Effector memory CD8-positive, alpha-beta T cell (primary cell): ENCODE measurements at places on chromosomes 2 and 18.

- DNase-seq, result no peak
Measured at GRCh38 chr18:79214056-79214455, 144.9 kb downstream of the ATP9B start.

- no peak for DNase-seq
Measured at GRCh38 chr2:240420206-240421104, 15.0 kb upstream of the GPC1 start.

DNA sequence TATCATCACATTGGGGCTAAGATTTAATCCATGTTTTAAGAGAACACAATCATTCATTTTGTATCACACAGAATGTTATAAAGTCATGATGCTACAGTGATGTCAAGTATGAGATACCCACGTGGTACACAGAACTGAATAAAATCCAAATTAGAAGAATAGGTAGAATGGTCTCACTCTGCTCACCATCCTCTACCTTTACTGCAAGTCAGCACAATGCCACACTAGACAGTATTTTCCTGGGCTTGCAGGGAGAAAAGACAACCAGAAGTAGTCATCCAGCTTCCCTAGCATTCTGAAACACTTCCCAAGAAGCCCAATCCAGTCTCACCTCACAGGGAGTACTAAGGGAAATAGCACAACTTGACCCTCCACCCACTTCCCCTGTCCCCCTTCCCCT lies 856.2 kb upstream of the NRXN1 start:
- no peak for DNase-seq

- DNase-seq, result no peak
Measured at GRCh38 chr18:34805878-34806351, 95.8 kb downstream of the DTNA start.

DNA sequence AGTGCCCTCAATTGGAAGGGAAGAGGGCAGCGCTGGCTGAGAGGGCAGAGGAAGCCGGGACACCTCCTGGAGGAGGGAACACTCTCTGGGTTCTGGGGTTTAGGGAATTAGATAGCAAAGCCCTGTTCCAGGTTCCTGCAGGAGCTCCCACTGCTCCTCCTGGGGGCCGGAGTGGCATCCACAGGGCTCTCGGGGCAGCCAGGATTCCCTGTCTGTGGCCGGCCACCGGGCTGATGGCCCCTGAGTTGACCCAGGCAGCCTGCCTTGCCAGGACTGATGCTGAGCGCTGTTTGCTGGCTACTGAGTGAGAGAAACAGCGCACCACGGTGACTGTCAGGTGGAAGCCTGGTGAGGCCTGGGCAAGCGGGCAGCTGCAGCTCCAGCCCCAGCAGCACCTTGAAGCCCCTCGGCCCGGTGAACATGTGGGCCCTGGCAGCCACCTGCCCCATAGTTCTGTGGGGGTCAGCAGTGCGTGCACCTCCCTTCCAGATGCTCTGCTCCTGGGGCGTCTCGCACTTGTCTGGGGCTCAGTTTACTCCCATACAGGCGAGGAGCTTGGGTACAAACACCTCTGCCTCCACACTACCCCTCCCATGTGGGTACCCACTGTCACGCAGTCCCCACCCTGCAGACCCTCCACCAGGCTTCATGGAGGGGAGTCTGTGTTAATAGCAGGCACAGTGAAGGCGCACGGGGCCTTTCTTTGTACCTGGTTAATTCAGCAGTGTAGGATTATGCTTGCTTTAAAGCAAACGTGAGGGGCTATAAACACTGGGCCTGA lies 7.7 kb upstream of the ALLC start:
- DNase-seq, result no peak

- no peak for DNase-seq
Measured at GRCh38 chr2:233015019-233015645, 2.1 kb upstream of the NGEF start.

DNA sequence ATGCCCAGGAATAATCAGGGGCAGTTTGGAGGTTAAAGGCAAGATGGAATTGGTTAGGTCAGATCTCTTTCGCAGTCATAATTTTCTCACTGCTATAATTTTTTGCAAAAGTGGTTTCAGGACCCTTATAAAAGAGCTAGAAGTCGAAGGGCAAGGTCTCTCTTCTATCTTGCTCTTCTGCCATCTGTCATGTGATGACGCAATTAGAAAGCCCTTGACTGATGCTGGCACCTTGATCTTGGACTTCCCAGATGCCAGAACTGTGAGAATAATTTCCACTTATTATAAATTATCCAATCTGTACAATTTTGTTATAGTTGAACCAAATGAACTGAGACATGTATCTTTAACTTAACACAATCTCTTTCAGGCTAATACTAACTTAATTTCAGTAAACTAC lies 6.3 kb upstream of the RALBP1 start:
- no peak for DNase-seq

GRCh38 chr2:176283291-176284068 lies 14.2 kb downstream of the MTX2 start:
- no peak for DNase-seq

- no peak for DNase-seq
Measured at GRCh38 chr2:69180227-69180626, 167.2 kb downstream of the ANTXR1 start.

GRCh38 chr2:157866202-157866601 lies 9.9 kb downstream of the ACVR1 start:
- no peak for DNase-seq

GRCh38 chr2:237739101-237739500 lies 59.5 kb upstream of the RBM44 start:
- no peak for DNase-seq
